Fibroblast of villous mesenchyme (primary cell): ENCODE measurements at places on chromosomes 1 and 21. TPM values are rescaled to one million over a fixed set of nuclear protein-coding genes. Genes with fewer than 3 reads are reported as not detected.

Gene TNFAIP8L2
- not detected in 2 replicates for total RNA-seq

Gene PPM1J
- total RNA-seq = 0.43 and 1.3 TPM in 2 replicates

Gene OPRD1
- under 0.01 TPM in 1 of 2 replicates, not detected in the other for total RNA-seq

Gene SDC3
- total RNA-seq = 16.8 and 32.5 TPM in 2 replicates

Gene PTGFR
- total RNA-seq = 7.7 and 11.7 TPM in 2 replicates

Gene ATP5IF1
- total RNA-seq = 89.4 and 101 TPM in 2 replicates

Gene RNU1-4
- total RNA-seq = under 0.01 TPM in 1 of 2 replicates, not detected in the other

Gene RAP1GAP
- under 0.01 TPM in 1 of 2 replicates, not detected in the other for total RNA-seq

Gene OR2T29
- total RNA-seq = not detected in 2 replicates

Gene RAB3B
- total RNA-seq = 58.9 and 77.3 TPM in 2 replicates

Gene CYP2J2
- total RNA-seq = under 0.01 TPM in 1 of 2 replicates, not detected in the other

Gene SH2D5
- total RNA-seq = 3.9 and 4.3 TPM in 2 replicates

Gene RGSL1
- not detected in 2 replicates for total RNA-seq

Gene WNT4
- total RNA-seq = 0.43 and 0.64 TPM in 2 replicates

Gene FBLIM1
- 188 and 255 TPM in 2 replicates for total RNA-seq

Gene PAX7
- not detected in 2 replicates for total RNA-seq

Gene C1orf94
- total RNA-seq = not detected in 2 replicates

Gene PHLDA3
- 65.1 and 70.0 TPM in 2 replicates for total RNA-seq

Gene UTS2
- total RNA-seq = not detected in 2 replicates

Gene PDE4DIP
- total RNA-seq = 42.8 and 120 TPM in 2 replicates

Gene TEX38
- under 0.01 TPM in 1 of 2 replicates, not detected in the other for total RNA-seq

Gene C4BPA
- total RNA-seq = not detected in 2 replicates

Gene GCSAML
- not detected in 2 replicates for total RNA-seq

Gene ERICH3
- not detected in 2 replicates for total RNA-seq

Gene TCHHL1
- total RNA-seq = not detected in 2 replicates

Gene GUCA2B
- total RNA-seq = not detected in 2 replicates

Gene MSH4
- under 0.01 and 0.43 TPM in 2 replicates for total RNA-seq

Gene MX2
- total RNA-seq = 0.97 and 2.6 TPM in 2 replicates

Gene DCST2
- not detected in 2 replicates for total RNA-seq

Gene PAFAH2
- total RNA-seq = 7.7 and 11.2 TPM in 2 replicates

Gene GLIS1
- 0.43 and 0.97 TPM in 2 replicates for total RNA-seq

Gene MCOLN3
- 0.86 and 0.97 TPM in 2 replicates for total RNA-seq

Gene SEC22B
- 47.4 and 77.3 TPM in 2 replicates for total RNA-seq
